ENCODE measurements at places on chromosomes 4 and X. TPM values are rescaled to one million over a fixed set of nuclear protein-coding genes. Genes with fewer than 3 reads are reported as not detected.

- DNase-seq: peak; percentile 31
These were observed 43.7 kb upstream of the TMSB15B start for GRCh38 chrX:103918571-103919269.

- DNase-seq: no peak
These were observed 75.9 kb upstream of the ENPP6 start for GRCh38 chr4:184293552-184293951.

The FRG2 gene
- not detected for polyA plus RNA-seq

The GCNA gene
- polyA plus RNA-seq: 2.5 TPM

DNA sequence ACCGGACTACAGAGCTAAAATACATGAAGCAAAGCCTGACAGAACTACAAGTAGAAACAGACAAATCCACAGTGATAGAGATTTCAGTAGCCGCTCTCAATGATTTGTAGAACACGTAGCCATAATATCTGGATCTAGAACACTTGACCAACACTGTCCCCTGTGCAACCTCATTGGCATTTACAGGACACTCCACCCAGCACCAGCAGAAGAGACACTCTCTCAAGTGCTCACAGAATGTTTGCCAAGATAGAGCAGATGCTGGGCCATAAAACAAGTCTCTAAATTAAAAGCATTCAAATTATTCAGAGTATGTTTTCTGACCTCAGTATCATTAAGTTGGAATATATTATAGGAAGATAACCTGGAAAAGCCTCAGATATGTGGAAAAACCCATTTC is 21.7 kb downstream of the HTT start:
- no peak for DNase-seq

GRCh38 chrX:57178605-57179004 is 41.4 kb upstream of the SPIN2A start:
- no peak for DNase-seq

The TEX13C gene
- polyA plus RNA-seq: not detected

DNA sequence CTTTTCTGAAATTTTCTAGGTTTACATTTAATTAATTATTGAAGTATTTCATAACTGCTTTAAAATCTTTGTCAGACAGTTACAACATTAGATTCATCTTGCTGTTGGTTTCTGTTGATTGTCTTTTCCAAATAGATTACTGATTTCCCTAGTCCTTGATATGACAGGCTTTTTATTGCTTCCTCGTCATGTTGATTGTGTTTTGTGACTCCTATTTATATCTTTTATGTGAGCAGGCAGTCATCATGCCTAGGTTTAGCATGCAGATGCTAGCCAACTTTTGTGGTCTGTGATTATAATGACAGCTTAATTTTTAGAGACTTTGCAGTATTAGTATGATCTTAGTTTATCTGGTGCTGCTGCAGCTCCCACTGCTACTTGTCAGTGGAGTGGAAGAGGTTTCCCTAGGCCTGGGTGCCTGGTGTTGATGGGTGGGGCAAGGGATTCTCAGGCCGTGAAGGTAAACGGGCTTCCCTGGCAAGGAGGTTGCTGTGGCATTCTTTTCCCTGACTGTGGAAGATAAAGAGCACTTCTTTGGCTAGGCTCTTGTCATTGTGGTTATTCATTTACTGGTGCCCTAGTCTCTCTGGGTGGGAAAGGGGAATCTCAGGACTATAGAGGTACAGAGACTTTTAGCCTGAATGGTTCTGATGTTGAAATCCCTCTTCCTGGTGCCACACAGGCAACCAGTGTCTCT is 65.7 kb downstream of the SERPINA7 start:
- DNase-seq: no peak

The CT45A1 gene
- polyA plus RNA-seq: not detected

DNA sequence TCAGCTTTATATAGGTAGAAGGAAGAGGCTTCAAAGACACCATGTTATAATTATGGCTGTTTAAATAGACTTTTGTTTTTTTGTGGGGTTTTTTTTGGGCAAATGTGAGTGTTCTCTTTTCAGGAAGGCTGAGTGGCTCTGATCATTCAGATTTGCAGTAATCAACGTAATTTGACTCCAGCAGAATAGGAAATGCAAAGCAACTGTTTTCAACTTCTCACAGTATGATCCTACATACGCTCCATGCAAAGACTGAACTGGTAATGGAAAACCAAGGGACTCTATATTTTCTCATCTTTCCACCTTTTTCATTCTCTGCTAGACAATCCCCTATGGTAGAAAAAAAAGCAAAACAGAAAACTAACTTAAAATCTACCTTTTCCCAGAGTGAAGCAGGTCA is 10.8 kb downstream of the ADH1B start:
- DNase-seq: no peak

The HAND2 gene
- polyA plus RNA-seq: 0.06 TPM

- DNase-seq: no peak
These were observed 84.2 kb upstream of the EGFL6 start for GRCh38 chrX:13485167-13485566.

Data from right renal cortex interstitium (tissue), 3 donors.